ENCODE measurements at places on chromosomes 6 and 20. TPM values are rescaled to one million over a fixed set of nuclear protein-coding genes. Genes with fewer than 3 reads are reported as not detected.

- no peak for DNase-seq
Measured at GRCh38 chr6:95658886-95659285, 81.6 kb downstream of the MANEA start.

- no peak for DNase-seq
Measured at GRCh38 chr6:14038467-14039437, 78.8 kb upstream of the CD83 start.

GRCh38 chr6:152118224-152118623 is 310.7 kb downstream of the ESR1 start:
- no peak for DNase-seq

GRCh38 chr6:150016324-150017185 is 8.8 kb downstream of the RAET1L start:
- DNase-seq: peak; percentile 58

The TRIM15 gene
- not detected for total RNA-seq

The PIGU gene
- 14.5 TPM for total RNA-seq

The CGA gene
- 0.59 TPM for total RNA-seq
